Keratinocyte (primary cell): ENCODE measurements at places on chromosomes 4 and X. TPM values are rescaled to one million over a fixed set of nuclear protein-coding genes. Genes with fewer than 3 reads are reported as not detected.

Gene GPR50
- not detected in 3 replicates for polyA plus RNA-seq

Gene KIAA1210
- not detected in 3 replicates for polyA plus RNA-seq

DNA sequence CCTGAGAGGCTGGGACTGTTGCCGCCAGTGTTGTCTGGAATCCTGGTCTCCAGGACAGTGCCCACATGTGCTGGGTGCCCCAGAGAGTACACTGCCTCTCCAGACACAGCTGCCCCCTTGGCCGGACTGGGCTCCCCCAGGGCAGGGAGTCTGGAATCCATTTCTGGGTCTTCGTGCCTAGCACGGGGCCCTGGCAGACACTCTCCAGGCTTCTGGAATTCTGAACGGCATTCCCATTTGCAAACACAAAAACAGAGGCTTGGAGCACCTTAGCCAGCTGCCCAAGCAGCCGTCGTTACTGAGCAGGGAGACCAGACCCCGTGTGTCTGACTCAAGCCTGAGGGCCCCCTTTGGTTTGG, 20.8 kb downstream of the HMX1 start:
- H3K27me3 ChIP-seq: peaks cover 29% of the 10 kb centered on the region
- H3K27ac ChIP-seq: no peak overlapping the region
- no peak overlapping the region for H3K4me3 ChIP-seq
- H3K4me1 ChIP-seq: no peaks in the 10 kb centered on the region
- H3K36me3 ChIP-seq: no peaks in the 10 kb centered on the region
- DNase-seq: no peak

DNA sequence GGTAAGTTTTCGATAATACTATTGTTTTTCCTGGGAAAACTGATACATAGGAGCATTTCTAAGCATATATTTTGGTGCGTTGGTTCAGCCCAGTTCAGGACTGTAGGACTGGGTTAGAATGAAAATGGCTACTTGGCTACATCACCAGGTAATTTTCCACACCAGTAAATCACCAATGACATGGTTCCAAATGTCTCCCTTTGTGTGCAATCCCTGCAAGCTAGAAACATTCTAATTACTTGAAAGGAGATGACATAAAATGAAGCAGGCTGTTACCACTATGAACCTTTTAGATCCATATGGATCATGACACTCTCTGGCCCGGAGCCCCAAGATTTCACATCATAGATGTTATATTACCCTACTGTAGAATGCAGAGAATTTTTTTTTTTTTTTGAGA, 577.4 kb upstream of the FTHL17 start:
- no peaks in the 10 kb centered on the region for H3K4me1 ChIP-seq
- no peaks in the 10 kb centered on the region for H3K27me3 ChIP-seq
- no peak overlapping the region for H3K27ac ChIP-seq
- H3K36me3 ChIP-seq: no peaks in the 10 kb centered on the region
- DNase-seq: no peak
- H3K4me3 ChIP-seq: no peak overlapping the region

DNA sequence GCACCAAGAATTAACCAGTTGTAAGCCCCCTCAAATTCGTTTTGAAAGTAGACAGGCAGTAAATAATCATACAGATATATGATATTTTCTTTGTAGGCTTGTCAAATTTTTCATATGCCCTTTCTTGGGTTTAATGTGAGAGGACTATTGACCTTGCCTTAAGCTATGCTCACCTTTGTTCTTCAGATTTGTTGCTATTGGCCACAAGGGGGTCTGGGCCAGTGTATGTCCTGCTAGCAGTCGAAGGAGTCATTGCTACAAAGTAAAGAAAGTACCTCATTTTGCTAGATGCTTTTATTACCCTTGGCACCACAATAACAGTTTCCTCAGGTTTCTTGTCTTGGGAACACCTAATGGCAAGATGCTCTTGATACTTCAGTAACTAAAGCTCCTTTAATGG, 51.7 kb downstream of the IGSF1 start:
- H3K27ac ChIP-seq: no peak overlapping the region
- no peaks in the 10 kb centered on the region for H3K36me3 ChIP-seq
- no peaks in the 10 kb centered on the region for H3K27me3 ChIP-seq
- DNase-seq: no peak
- H3K4me1 ChIP-seq: no peaks in the 10 kb centered on the region

DNA sequence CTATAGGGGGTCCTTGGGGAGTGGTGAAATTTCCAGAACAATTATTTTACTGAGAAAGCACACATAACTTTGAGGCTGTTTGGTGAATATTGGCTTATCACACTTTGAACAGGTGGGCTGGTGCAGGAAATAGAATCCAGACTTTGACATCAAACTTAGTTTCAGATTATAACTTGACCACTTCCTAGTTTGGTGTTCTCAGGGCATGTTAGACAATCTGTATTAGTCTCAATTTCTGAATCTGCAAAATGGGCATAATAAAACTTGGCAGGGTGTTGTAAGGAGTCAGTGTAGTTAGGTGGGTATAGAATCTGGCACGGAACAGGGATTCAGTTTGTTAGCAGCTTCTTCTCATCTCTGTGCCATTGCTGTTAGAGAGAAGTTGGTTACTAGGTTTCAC, 43.3 kb upstream of the MBNL3 start:
- H3K4me3 ChIP-seq: no peak overlapping the region
- H3K27me3 ChIP-seq: no peaks in the 10 kb centered on the region
- H3K27ac ChIP-seq: no peak overlapping the region
- no peak for DNase-seq

Gene GC
- not detected in 3 replicates for polyA plus RNA-seq

Gene NPY2R
- not detected in 3 replicates for polyA plus RNA-seq

Gene LINC00632
- 2.2 to 4.5 TPM (median 3.0 TPM) in 3 replicates for polyA plus RNA-seq

DNA sequence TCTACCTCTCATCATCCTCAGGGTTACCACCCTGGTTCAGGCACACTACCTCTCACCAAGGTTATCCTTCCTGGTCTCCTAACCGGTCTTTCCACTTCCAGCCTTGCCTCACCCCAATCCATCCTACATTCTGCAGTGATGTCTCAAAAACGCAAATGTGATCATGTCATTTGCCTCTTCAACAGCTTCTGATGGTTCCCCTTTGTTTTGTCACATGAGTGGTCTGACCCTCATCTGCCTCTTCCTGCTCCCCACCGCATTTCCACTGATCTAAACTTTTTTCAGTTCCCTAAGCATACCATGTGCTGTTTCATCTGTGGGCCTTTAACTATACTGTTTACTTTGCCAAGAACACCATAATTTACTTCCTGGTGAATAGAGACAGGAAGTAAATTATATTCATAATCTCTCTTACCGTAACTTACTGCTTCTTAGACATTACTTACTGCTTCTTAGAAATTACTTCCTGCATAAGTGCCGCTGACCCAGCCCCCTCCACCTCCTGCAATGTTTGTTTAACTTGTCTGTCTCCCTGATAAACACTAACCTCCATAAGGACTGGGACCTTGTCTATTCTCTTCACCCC, 27.1 kb upstream of the NSUN7 start:
- no peaks in the 10 kb centered on the region for H3K4me1 ChIP-seq
- no peak overlapping the region for H3K27ac ChIP-seq
- DNase-seq: no peak

DNA sequence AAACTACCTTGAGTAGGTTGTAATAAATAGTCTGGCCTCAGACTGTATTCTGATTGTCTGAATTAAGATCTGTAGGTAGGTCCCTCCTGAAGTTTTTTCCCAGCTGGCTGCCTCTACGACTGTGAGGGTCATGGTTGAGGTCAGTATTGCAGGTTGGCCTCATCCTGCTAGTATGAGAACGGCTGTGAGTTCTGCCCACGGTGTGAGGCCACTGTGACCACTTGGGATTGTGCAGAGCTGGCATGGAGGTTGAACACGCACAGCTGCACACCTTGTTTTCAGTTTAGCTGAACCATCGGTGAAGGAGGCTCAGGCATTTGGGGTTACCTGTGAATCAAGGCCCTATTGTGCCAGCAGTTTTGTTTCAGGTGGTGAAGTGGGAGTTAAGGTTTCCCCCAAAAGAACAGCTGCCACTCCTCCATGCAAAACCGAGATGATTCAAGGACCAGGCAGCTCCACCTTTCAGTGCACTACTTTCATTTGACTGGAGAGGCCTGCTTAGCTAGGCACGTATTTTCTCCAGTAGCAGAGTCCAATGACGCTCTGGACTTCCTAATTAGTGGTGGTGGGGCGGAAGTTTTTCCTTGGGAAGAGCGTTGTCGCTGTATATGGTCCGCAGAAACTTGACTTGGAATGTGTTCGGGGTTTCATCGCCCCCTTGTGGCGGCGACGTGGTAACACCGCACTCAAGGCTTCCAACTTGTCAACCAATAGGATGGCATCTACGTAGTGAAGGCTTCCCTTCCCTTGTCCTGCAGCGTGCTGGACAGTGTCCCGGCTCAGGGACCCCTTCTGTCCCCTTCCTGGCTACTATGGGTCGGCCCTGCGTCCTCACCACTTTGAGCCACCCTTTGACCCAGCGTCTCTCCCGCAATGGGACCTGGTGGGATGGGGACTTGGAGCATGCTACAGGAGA, 13.8 kb downstream of the CMC4 start:
- no peak overlapping the region for H3K27ac ChIP-seq

Gene SHOX
- polyA plus RNA-seq: not detected in 3 replicates

Gene FGD1
- polyA plus RNA-seq: 2.2 to 8.8 TPM (median 2.9 TPM) in 3 replicates

- no peak for DNase-seq
- H3K4me3 ChIP-seq: no peak overlapping the region
- H3K27me3 ChIP-seq: no peaks in the 10 kb centered on the region
- no peak overlapping the region for H3K27ac ChIP-seq
- H3K36me3 ChIP-seq: no peaks in the 10 kb centered on the region
- H3K4me1 ChIP-seq: peaks cover 14% of the 10 kb centered on the region
Observed at GRCh38 chr4:38067499-38067898, 107.3 kb downstream of the PTTG2 start.

GRCh38 chrX:3811331-3812311, 98.2 kb upstream of the PRKX start:
- no peaks in the 10 kb centered on the region for H3K36me3 ChIP-seq
- peaks cover 13% of the 10 kb centered on the region for H3K27me3 ChIP-seq
- DNase-seq: no peak
- no peak overlapping the region for H3K27ac ChIP-seq
- H3K4me1 ChIP-seq: peaks cover 4% of the 10 kb centered on the region

Gene UGT2B10
- polyA plus RNA-seq: not detected in 3 replicates

DNA sequence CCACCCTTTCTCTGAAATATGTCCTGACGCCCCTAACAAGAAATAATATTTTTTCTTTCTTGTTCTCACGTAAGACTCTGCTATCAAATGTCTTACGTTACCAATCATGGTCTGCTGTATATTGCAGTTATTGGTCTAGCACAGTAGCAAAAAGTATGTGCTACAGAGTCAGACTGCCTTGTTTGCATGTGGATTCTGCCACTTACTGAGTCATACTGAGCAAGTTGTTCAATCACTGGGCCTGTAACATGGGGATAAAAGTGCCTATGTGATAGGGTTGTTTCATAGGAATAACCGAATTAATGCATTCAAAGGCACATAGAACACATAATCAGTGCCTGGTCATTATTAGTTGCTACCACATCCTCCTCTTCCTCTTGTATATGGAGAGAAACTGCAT, 14.1 kb downstream of the RPGR start:
- H3K4me1 ChIP-seq: peaks cover 18% of the 10 kb centered on the region
- no peak overlapping the region for H3K4me3 ChIP-seq
- DNase-seq: no peak
- no peaks in the 10 kb centered on the region for H3K36me3 ChIP-seq
- H3K27me3 ChIP-seq: no peaks in the 10 kb centered on the region

GRCh38 chrX:110407910-110408545, 49.4 kb downstream of the RTL9 start:
- no peaks in the 10 kb centered on the region for H3K27me3 ChIP-seq
- no peak overlapping the region for H3K27ac ChIP-seq
- no peak overlapping the region for H3K4me3 ChIP-seq

DNA sequence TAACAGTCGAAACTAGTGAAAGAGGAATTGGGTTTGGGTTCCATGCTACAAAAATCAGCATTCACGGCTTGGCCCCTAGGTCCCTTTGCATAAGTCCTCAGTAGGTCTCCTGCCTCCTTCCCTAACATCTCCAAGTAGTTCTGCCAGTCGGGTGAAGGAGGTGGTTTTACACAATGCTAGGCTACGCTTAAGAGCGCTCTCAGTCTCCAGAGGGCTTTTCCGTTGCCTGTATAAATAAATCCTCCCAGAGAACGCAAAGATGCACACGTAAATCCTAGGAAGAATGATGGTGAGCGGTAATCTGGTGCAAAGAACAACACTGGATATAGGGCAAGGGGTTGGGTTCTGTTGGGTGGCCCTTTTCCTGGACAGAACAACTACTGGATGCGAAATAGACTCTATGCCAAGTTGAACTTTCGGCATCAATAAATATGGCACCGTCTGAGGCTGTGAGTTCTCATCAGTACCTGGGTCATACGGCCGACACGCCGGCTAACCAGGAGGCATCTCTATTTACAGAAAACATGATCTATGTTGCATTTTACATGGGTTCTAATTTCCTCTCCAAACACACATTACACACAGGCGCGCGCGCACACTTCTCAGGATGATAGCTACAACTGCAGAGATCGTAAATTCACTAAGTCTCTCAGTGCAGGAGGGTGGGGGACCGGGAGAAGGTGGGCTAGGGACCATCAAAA, 1.3 kb downstream of the CAMK2D start:
- DNase-seq: no peak
- H3K4me3 ChIP-seq: peak overlapping the region; percentile 90
- H3K36me3 ChIP-seq: no peaks in the 10 kb centered on the region
- peak overlapping the region; percentile 98 for H3K27ac ChIP-seq
- no peaks in the 10 kb centered on the region for H3K27me3 ChIP-seq
- H3K4me1 ChIP-seq: peaks cover 22% of the 10 kb centered on the region
